ENCODE measurements at places on chromosomes 5 and 9.

DNA sequence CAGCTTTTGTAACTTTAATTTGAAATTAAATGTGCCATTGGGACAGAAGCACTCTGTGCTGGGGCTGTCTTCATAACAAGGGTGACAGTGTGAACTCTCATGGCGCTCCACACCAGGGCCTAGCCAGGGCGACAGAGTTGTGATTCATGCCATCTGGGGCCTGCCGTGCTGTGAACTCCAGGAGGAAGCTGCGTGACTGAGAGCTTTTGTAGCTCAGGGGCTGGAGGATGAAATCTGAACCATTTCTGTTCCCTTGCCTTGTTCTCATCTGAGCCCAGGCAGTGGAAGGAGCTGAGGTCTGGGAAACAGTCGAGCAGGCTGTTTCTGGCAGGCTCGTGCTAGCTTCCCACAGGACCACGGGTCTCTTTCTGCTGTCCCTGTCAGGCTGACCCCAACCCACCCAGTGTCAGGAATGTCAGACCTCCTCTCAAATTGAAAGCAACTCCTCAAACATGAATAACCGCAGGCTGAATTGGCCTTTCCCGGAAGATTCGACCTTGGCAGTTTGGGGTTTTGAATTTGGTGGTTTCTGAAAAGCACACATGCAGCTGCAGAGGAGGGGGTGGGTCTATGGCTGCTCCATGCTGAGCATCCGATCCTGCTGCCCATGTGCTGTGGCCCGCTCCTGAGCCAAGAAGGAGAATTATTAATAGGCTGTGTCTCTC lies 69.2 kb upstream of the RPS23 start:
- DNase-seq: peak; percentile 62

DNA sequence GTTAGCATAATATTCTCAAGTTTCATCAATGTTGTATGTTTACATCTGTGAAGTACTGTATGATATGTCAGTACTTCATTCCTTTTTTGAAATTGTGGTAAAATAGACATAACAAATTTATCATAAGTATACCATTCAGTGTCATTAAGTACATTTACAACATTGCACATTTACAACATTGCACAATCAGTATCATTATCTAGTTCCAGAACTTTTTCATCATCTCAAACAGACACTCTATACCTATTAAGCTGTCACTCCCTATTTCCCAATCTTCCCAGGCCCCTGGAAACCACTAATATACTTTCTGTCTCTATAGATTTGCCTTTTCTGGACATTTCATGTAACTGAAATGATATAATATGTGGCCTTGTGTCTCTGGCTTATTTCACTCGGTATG lies 75.1 kb upstream of the ATG10 start:
- no peak for DNase-seq

DNA sequence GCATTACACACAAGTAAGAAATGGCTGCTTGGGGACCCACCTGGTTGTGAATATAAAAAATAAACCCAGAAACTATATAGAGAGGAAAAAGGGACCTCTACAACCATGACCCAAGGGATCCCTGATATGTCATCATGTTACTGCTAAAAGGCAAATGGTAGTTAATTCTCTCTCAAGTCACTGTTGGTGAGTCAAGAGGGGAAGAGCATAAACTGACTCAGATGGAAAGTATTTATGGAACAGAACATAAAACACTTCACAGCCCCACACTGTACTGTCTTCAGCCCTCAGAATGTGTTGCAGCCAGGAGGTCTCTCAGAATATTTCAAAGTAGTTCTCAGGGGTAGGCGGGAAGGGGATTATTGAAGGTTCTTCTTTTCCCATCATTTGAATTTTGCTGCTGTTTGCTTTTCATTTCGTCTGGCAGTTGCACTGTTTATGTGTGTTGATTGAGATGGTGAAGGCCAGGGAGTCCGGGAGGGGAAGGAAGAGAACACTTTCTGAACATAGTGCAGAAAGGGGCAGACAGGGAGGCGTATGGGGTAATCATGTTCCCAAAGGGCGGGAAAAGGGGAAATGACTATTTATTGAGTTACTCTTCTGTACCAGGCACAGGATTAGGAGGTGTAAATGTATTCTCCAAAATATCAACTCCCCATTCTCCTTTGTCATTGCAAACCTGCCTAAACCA lies 85.5 kb downstream of the TEK start:
- no peak for DNase-seq

DNA sequence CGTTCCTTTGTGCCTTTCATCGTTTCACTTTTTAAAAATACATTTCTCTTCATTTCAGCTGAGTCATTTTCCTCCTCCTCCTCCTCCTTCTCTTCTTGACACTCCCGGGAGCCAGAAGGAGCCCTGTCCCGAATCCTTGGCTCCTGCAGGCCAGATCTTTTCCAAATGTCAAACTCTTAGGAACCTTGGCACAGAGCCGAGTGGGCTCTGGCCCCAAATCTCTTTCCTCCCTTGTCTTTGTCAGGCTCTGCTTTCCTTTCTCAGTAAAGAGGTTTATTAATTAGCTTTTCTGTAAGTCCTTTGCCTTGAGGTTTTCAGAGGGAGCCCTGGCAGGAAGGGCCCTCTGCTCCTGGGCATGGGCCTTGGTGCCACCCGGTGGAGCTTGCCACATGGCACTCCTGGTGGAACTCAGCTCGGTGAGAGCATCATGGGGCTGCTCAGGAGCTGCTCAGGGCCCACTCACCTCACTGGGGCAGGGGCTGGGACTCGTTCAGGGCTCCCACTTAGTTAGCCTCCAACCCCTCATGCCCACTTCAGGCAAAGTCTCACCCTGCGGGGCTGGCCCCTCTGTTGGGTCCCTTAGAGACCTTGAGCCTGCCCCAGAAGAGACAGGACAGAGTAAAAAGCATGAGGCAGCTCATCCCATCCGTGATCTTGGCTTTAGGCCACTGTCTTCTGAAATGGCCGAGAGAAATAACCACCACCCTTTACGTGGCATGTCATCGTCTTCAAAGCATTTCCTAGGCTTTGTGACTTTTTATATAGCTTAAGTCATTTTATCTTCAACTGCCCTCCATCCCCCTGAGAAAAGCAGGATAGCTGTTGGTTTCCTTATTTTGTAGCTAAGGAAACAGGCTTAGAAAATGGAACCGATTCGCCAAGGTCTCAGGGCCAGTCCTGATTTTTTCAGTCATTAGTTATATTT lies 17.1 kb downstream of the STC2 start:
- DNase-seq: peak; percentile 81

GRCh38 chr5:113394658-113395057 lies 40.1 kb downstream of the TSSK1B start:
- no peak for DNase-seq

GRCh38 chr9:76652894-76653293 lies 111.3 kb upstream of the PCA3 start:
- DNase-seq: peak; percentile 47

DNA sequence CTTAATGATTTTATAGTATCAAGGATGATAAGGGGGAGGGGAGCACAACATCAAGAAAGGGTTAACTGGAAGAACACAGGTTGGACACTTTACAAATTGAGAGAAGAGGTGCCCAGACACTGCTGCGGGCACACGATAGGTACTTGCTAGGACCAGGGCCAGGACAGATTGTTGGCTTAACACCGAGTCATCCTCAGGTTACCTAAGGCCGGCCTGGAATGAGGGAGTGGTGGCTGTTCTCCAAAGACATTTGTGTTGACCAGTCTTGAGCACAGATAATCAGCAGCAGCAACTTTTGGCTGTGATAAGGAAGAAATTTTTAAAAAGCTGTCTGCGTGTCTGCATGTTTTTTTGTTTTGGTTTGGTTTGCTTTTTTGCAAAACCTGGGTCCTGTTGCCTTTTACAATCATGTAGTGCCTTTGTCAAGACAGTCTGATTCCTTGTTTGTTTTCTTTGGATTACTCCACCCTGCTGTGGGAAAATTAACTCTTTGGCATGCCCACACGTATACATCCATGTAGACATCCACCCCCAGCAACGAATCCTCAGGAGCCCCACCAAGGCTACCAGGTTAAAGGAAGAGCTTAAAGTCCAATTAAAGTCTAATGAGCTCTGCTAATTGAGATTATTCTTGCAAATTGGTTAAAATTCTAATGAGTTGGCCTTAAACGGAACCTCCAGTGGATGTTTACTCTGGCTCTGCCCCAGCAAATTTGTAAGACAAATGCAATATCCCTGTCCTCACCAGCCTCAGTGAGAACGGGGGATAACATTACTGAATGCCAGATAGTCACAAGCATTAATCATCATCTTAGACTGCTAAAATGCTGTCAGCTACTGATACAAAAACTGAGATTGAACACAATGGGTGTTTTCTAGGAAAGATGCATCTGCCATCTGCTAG lies 382.3 kb downstream of the ACTL7B start:
- DNase-seq: no peak

DNA sequence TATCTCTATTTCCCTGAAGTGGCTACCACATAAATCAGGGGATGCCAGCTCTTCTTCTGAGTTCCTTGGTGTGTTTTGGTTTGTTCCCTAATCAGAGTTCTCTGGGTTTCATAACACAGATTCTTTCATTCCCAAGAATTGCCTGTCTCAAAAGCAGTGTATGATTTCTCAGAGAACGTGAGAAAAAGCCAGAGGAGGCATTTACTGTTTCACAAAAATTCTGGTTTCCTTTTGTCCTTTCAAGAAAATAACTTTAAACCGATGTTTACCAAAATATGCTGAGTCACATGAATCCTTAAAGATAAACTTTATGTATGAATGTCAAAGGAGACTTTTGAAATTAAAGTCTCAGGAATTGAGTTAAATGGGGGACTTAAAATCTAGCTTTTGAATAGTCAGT lies 314.3 kb downstream of the EBF1 start:
- no peak for DNase-seq

DNA sequence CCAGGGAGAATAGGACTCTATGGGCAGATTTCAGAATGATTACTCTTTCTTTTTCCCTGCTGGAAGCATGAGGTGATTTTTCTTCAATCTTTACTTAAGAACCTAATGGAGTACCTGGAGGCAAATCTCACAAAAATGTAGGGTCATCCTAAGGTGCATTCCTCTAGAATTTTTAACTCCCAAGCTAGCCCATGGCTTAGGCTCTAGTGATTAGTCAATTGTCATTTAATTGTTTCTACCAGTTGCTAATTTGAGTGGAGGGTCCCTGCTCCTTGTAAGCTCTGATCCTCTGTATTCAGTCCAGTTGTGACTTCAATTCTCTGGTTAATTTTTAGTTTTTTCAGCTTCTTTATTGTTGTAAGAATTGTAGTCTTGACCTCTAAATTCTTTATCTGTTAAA lies 467.0 kb downstream of the HTR1A start:
- no peak for DNase-seq

DNA sequence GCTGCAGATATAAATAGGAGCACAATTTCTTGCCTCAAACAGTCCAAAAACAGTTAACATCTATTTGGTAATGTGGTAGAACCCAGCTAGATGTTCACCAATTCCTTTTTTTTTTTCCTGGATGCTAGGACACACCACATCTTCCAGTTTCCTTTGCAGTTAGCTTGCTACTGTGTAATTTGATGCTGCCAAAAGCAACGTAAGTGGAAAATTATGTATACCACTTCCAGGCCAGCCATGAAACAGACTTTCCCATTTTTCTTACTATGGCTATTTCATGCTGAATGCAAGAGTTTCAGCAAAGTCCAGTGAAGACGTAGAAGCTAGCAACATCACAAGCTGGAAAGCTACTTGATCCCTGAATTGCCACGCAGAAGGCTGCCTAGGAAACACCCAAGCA lies 667.2 kb downstream of the TLE1 start:
- DNase-seq: peak; percentile 5

GRCh38 chr9:89567649-89568048 lies 37.2 kb upstream of the GADD45G start:
- DNase-seq: no peak

- DNase-seq: peak; percentile 91
Observed at GRCh38 chr5:82334856-82335255, 56.7 kb upstream of the RPS23 start.

- DNase-seq: no peak
Observed at GRCh38 chr9:90539286-90539685, 103.3 kb downstream of the DIRAS2 start.

DNA sequence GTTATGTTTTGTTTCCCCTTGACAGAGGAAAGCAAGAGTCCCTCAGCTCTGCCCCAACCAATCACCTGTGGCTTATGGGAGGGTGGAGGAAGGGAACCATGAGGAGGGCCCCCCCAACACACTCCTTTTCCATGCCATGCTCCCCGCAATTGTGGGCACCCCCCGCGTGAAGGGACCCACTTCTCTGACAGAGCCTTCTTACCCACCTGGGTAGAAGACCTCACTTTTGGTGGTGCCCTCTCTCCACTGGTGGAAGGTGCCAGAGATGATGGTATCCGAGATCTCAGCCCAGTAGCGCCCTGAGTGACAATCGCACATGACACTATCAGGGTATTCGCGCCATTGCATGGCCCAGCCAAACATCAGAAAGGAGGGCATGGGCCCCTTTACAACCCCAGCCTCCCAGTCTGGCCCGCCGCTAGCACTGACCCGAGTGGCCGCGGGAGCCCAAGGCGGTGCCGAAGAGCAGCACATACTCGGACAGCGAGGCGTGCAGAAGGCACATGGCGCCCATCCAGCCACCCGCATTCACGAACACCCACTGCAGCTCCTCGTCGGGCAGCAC lies 714 bp downstream of the SIGMAR1 start:
- peak; percentile 49 for DNase-seq

DNA sequence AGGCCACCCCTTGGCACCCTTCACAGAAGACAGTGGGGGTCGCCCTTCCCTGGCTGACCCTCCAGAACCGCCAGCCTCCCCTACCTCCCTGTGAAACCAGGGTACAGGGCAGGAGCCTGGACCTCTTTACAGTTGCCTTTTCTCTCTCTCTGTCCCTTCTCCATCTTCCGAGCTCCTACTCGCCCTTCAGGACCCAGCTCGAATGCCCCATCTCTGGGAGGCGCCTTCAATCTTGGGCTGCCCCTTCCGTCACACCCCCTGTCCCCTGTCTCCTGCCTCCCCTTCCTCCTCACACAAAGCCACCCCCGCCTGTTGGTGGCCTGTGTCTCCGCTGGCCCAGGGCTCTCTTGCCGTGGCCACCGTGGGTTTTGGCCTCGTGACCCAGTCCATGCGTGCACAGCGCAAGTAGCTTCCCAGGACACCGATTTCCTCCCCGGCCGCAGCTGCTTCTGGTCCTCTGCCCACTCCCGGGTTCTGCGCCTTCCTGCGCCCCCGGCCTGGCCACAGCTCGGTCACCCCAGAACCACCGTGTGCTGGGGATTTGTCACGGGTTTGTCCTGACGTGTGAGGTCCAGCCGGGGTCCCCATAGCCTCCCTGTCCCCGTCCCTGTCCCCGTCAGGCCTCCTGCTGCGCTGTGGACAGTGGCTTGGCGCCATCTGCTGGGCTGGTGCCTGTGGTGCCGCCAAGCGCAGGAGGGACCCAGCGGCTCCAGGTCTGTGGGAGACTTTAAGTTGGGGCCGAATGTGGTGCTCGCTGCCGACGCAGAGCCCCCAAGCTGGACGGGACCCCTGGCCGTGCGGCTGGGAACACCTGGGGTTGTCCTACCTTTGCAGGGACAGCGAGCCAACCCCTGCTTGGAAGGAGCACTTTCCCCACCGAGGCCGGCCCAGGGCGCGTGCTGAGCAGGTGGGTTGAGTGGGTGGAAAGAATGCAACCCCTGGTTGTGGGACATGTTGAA lies 4.0 kb upstream of the TMEM250 start:
- peak; percentile 81 for DNase-seq

GRCh38 chr9:88092797-88093331 lies 45.4 kb downstream of the SPATA31C2 start:
- peak; percentile 74 for DNase-seq
